Osteoblast (primary cell): ENCODE measurements at places on chromosomes 7 and 10. TPM values are rescaled to one million over a fixed set of nuclear protein-coding genes. Genes with fewer than 3 reads are reported as not detected.

- peaks cover 96% of the 10 kb centered on the region for H3K36me3 ChIP-seq
- no peak overlapping the region for H3K4me3 ChIP-seq
- H3K27me3 ChIP-seq, result no peaks in the 10 kb centered on the region
Observed at GRCh38 chr10:74118804-74119203, 31.8 kb downstream of the AP3M1 start.

The OR2A42 gene
- total RNA-seq, result under 0.01 TPM in 1 of 2 replicates, not detected in the other

DNA sequence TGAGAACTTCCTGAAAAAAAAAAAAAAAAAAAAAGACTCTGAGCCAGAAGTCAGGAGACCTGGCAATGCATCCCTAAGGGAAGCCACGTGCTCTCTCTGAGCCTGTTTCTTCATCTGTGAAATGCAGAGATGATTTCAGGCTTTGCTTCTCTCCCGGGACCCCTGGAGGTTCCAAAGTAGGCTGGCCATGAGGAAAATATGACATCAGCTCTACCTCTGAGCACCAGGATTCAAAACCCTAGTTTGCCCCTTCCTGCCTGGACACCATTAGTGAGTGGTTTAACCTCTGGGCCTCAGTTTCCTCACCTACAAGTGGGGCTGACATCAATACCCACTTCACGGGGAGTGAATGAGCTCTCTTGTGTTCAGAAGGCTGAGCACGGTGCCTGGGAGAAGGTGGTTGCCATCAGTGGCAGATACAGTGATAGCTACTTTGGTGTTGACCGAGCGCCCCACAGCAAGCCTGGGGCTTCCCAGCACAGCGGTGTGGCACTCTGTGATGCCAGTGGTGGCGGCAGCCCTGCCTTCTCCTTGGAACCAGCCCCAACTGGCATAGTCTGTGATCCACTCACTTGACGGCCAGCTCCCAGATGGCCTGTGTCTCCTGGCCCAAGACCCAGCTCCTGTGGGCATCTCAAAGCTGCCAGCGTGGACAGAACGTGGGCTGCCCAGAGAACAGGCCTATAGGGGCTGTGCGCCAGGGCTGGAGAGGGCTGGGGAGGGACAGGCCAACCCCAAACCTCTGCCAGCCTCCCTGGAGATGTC lies 153.1 kb upstream of the UNC5B start:
- no peaks in the 10 kb centered on the region for H3K36me3 ChIP-seq
- H3K4me1 ChIP-seq, result no peaks in the 10 kb centered on the region
- peaks cover 17% of the 10 kb centered on the region for H3K27me3 ChIP-seq
- no peak overlapping the region for H3K4me3 ChIP-seq

DNA sequence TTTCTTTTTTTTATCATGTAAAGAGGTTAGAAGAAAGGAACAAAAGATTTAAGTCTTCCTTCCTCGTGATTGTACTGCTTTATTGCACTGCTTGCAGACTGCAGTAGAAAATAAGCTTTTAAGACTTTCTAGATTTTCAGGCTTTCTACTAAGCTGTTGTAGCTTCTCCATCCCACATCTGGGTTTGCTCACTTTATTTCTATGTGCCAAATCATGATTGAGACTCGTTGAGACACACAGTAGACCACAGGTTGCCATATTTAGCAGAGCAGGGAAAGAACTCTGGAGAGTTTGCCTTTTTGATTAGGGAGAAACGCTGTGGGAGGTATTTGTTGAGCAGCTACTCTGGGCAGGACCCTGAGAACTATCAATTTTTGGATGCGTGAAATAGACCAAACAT lies 89.2 kb upstream of the BTBD16 start:
- no peak overlapping the region for H3K4me3 ChIP-seq
- H3K27ac ChIP-seq, result peak overlapping the region; percentile 55

GRCh38 chr7:15368653-15369052 lies 193.2 kb downstream of the AGMO start:
- no peak for DNase-seq
- H3K36me3 ChIP-seq, result no peaks in the 10 kb centered on the region
- H3K27me3 ChIP-seq, result no peaks in the 10 kb centered on the region

- H3K4me1 ChIP-seq, result peaks cover 31% of the 10 kb centered on the region
- peak overlapping the region; percentile 0 for H3K27ac ChIP-seq
- no peak overlapping the region for H3K4me3 ChIP-seq
- no peaks in the 10 kb centered on the region for H3K27me3 ChIP-seq
- H3K36me3 ChIP-seq, result no peaks in the 10 kb centered on the region
Observed at GRCh38 chr7:18553605-18554003, 58.1 kb downstream of the HDAC9 start.

The CTAGE8 gene
- 1.4 and 2.4 TPM in 2 replicates for total RNA-seq

The CHCHD1 gene
- total RNA-seq, result 11.2 and 12.7 TPM in 2 replicates

- DNase-seq, result no peak
- H3K27me3 ChIP-seq, result no peaks in the 10 kb centered on the region
- peak overlapping the region; percentile 50 for H3K27ac ChIP-seq
- peaks cover 17% of the 10 kb centered on the region for H3K4me1 ChIP-seq
Observed at GRCh38 chr7:134702366-134703240, 56.0 kb downstream of the BPGM start.

DNA sequence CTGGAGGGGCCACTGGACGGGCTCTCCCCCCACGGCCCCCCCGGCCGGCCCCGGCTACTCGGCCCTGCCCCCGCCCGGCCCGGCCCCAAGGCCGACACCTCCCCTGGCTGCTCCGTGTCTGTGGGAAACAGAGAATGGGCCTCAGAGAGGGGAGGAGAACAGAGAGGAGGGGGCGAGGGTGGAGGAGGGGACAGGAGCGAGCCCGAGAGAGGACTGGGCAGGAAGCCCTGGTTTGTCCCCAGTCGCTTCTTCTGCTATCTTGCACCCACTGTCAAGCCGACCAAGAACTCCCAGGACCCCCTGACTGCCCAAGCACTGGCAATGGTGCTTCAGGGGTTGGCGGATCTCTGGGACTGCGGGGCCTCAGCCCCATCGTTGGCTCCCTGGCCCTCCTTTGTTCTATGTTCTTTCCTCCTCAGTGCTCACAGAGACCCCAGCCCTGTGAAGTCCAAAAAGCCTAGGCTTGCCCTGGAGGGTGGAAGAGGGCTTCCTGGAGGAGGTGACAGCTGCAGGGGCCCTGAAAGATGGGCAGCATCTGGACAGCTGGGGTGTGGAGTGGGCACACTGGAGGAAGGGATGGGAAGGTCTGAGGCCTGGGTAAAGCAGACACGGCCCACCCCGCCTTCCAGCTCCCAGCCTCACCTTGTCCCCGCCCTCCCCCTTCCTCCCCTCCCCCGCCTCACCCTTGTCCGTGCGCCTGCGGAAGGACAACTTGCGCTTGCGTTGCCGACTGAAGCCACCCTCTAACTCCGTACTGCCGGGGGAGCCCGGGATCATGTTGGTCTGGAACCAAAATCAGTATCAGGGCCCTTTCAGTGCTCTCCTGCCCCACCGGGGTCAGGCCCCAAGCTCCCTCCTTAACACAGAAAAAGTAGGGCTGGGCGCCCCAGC lies 30.1 kb downstream of the KCNH2 start:
- H3K4me3 ChIP-seq, result no peak overlapping the region
- H3K36me3 ChIP-seq, result no peaks in the 10 kb centered on the region
- DNase-seq, result peak; percentile 86
- no peaks in the 10 kb centered on the region for H3K4me1 ChIP-seq
- no peaks in the 10 kb centered on the region for H3K27me3 ChIP-seq
- no peak overlapping the region for H3K27ac ChIP-seq

- H3K27ac ChIP-seq, result no peak overlapping the region
- no peak overlapping the region for H3K4me3 ChIP-seq
- no peaks in the 10 kb centered on the region for H3K4me1 ChIP-seq
- DNase-seq, result no peak
Observed at GRCh38 chr7:111173990-111174389, 83.1 kb downstream of the LRRN3 start.

DNA sequence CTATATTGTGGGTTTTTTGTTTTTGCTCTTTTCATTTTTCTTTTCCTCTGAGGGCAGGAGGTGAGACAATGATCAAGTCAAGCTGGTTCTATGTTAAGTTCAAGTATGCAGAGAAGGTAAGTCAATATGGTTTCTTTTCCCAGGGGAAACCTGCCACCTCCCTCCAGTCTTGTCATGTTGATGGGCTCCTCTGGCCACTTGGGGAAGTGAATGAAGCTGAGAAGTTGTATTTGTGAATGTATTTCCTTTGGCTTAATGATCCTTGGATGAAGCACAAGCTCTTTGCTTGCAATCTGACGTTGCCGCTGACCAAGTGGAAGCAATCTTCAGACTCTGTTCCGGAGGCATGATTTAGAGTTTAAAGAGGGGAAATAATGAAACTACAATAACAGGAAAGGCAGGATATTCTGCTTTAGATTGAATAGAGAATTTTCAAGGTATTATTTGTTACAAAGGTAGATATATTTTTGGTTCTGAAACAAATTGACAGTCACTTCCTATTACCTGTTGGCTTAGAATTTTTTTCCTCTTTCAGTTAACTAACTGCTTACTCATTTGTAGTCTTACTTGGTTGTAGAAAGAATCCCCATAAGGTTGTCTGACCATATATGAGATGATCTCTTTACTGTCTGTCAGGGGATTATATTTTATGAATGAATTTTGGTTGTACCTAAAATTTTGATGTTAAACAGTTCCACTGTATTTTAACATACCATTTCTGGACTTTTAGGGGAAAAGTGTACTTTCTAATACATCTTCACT lies 369.6 kb downstream of the AUTS2 start:
- no peaks in the 10 kb centered on the region for H3K4me1 ChIP-seq
- H3K27me3 ChIP-seq, result no peaks in the 10 kb centered on the region
- DNase-seq, result no peak

DNA sequence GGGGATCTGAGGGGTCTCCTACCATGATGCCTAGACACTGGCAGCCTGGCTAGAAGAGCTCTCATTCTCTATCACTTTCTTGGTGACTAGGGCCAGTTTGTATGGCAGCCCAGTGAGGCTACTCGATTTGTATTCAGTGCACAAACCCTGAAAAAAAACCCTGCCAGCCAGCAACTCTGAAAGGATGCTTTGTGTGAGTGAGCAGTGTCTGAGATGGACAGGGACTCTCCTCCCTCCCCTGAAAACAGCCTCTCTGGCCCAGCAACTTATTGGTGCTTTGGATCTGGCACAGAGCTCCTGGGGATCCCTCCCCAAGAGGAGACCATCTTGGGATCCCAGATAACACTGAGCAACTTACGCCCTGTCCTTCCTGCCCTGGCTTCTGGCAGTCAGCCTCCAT lies 10.8 kb upstream of the LRRC4 start:
- peaks cover 23% of the 10 kb centered on the region for H3K4me1 ChIP-seq
- no peak overlapping the region for H3K4me3 ChIP-seq
- no peak for DNase-seq
- H3K27me3 ChIP-seq, result no peaks in the 10 kb centered on the region
- H3K27ac ChIP-seq, result no peak overlapping the region

- no peak for DNase-seq
- no peak overlapping the region for H3K4me3 ChIP-seq
- peaks cover 77% of the 10 kb centered on the region for H3K27me3 ChIP-seq
- peaks cover 14% of the 10 kb centered on the region for H3K4me1 ChIP-seq
- no peak overlapping the region for H3K27ac ChIP-seq
Observed at GRCh38 chr7:128131731-128132130, 100.5 kb upstream of the LRRC4 start.

- DNase-seq, result no peak
- H3K4me3 ChIP-seq, result no peak overlapping the region
- H3K27me3 ChIP-seq, result no peaks in the 10 kb centered on the region
- no peak overlapping the region for H3K27ac ChIP-seq
- no peaks in the 10 kb centered on the region for H3K36me3 ChIP-seq
Observed at GRCh38 chr10:77717336-77717735, 79.7 kb upstream of the KCNMA1 start.

The C10orf62 gene
- total RNA-seq, result 0.29 and 0.36 TPM in 2 replicates

DNA sequence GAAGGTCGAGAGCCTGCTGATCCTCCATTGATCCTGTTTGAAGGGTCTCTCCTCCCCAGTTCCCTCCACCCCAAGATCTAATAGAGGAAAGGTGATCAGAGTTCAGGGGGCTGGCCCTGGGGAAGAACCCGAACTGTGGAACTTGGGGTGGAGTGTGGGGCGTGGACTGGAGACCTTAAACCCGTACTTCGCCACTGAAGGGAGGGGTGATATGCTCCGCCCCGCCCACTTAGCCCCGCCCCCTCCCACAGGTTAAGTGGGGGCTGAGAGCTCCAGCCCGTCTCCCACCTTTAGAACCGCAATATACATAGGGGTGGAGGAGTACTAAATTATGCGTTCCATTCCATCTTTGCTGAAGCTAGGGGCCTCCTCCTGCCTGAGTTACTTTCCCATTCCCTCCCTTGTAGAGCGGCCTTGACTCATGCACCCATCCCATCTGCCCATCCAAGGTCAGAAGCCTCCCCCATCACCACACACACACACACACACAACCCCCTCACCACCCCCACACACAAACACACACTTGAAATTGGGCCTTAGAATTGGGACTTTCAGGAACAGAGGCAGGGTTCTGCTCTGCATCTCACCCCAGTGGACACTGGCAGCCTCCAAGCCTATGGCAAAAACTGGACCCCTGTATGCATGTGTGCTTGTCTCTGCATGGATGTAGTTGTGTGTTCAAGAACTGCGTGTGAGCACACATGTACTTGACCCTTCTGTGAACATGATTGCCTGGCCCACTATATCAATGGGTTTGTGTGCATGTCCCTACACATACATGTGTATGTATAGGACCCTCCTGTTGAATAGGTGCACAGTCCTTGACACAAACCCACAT lies 991 bp downstream of the SEMA4G start:
- H3K36me3 ChIP-seq, result peaks cover 14% of the 10 kb centered on the region
- H3K4me3 ChIP-seq, result peak overlapping the region; percentile 69
- no peak overlapping the region for H3K27ac ChIP-seq
- peaks cover 3% of the 10 kb centered on the region for H3K27me3 ChIP-seq

GRCh38 chr10:80468002-80468401 lies 13.9 kb downstream of the TSPAN14 start:
- H3K27me3 ChIP-seq, result no peaks in the 10 kb centered on the region
- peak; percentile 69 for DNase-seq
- peaks cover 4% of the 10 kb centered on the region for H3K36me3 ChIP-seq
- peaks cover 34% of the 10 kb centered on the region for H3K4me1 ChIP-seq
- no peak overlapping the region for H3K27ac ChIP-seq

DNA sequence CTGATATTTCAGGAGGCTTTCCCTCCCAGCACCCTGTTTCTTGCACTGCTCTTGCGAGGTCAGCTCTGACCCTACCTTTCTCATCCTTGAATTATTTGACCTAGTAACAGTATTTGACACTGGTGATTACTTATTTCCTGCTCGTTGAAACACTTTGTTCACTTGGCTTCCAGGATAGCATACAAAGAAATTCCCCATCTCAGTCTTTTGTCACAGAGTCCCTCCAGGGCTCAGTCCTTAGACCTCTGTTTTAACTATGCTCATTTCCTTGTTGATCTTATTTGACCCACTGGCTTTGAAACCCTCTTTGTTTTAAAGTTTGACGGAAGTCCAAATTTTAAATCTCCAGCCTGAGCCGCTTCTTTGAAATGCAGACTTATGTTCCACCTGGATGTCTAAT lies 29.9 kb downstream of the BMPR1A start:
- H3K4me1 ChIP-seq, result peaks cover 16% of the 10 kb centered on the region
- no peak for DNase-seq
- no peaks in the 10 kb centered on the region for H3K27me3 ChIP-seq
- H3K27ac ChIP-seq, result no peak overlapping the region
- no peaks in the 10 kb centered on the region for H3K36me3 ChIP-seq

DNA sequence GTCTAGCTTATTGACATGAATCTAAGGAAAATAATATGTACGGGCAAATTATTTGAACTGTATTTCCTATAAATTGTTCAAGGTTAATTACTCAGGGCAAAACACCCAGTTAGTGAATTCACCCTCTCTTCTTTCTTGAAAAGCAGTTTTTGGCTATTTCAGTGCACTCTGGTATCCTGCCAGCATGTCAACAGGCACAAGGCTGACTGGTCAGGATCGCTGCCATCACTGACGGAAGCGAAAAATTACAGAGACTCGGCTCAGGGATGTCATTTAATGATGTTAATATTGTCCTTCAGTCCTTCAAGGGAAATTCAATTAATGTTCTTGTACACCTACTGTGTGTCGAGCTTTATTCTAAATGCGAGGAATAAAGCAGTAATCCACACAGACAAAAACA lies 28.3 kb upstream of the OLAH start:
- no peaks in the 10 kb centered on the region for H3K27me3 ChIP-seq
- peaks cover under 1% of the 10 kb centered on the region for H3K4me1 ChIP-seq
- H3K36me3 ChIP-seq, result no peaks in the 10 kb centered on the region
- H3K27ac ChIP-seq, result no peak overlapping the region
- H3K4me3 ChIP-seq, result no peak overlapping the region
- no peak for DNase-seq
